Activated CD4-positive, alpha-beta T cell treated with anti-CD3 and anti-CD28 coated beads for 1 hour (primary cell): ENCODE measurements at places on chromosomes 6 and 20.

DNA sequence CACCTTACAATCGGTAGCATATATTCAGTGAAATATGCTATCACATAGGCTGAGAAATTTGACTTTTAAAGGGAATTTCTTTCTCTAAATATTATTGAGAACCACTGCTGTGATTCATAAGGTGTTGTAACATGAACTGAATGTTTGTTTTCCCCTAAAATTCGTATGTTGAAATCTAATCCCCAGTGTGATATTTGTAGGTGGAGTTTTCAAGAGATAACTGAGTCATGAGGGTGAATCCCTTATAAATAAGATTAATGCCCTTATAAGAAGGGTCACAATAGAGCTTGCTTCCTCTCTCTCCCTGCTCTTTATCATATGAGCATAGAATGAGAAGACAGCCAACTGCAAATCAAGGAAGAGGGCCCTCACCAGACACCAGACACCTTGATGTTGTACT lies 64.8 kb downstream of the LMBRD1 start:
- no peak for DNase-seq

DNA sequence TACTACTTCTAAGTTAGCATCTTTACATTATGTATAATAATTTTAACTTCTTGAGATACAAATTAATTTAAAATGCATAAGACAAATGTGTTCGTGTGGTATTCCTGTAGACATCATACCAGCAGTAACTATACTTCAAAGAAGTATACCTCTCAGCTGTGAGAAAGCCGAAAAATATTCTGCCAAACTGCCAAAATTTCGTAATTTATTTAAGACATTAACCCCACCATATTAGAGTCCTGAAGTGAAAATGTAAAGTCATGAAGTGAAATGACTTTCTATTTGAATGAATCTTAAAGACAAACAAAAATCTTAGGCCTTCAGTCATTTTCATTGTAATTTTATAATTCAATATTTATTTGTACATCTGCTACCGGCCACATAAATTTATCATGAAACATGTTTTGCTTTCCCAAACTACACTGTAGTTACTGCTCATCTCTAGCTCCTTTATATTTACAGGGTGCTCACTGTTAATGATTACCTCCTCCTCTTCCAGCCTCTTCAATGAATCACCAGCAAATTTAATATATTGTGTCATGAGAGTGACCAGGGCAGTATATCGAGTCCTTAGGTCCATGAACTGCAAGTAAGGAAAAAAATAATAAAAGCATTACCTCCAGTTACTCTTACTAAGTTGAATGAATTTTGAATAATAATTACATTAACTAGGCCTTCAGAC lies 18.5 kb downstream of the DST start:
- DNase-seq, result no peak

DNA sequence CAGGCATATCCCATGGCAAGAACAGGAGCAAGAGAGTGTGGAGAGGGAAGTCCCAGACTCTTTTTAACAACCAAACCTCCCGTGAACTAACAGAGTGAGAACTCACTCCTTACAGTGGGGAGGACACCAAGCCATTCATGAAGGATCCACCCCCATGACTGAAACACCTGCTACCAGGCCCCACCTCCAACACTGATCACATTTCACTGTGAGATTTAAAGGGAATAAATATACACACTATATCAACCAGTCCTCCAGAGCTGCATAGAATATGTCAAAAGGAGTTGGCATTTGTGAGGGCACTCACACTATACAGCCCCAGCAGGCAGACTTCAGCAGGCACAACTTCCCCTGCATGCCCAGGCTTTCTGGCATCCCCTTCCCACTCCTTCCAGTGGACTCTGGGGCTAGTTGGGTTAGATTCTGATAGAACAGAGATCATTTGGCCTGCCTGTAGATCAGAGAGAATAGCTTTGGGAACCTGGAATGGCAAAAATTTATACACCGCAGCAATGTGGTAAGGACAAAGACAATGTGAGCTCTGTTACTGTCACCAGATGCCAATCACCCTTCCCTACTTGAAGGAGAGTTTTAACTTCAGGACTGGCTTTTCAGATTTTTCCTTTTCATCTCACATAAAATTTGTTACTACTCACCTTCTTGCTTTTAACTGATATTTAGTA lies 25.2 kb upstream of the TENT5A start:
- DNase-seq, result no peak

DNA sequence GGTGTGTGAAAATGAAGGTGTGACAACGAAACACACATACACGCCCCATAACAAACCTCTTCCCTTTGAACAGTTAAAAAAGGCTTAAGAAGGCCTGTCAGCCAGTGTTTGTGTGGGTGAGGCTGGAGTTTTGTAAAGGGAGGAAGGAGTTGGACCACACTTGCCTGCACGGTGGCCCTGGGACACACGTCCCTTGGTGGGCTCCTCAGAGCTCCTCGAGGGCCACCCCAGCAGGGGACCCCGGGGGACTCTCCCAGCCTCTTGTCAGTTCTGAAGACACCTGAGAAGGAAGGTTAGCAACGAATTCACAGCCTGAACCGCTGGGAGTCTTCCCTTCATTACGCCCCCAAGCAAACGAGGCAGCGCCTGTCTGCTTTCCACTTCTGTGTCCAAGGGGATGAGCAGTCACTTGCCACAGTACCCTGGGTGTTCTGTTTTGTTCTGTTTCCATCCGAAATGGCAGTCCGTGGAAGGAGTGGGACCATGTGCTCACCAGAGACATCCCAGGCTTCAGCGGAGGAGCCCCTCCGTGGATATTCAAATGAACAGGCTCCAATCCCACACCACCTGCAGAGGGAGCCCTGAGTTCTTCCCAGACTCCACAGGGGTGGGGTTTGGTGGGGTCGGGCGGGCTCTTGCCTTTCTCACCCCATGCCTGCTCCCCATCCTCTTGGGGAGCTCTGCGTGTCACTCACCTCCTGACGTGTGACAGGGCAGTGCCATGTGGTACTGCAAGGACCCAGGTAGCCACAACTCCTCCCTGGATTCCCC lies 68.6 kb downstream of the NRN1 start:
- DNase-seq, result no peak
